ENCODE measurements at places on chromosomes 11 and 22.
A peak's percentile ranks its signal among the peaks of the same experiment; 100 is the strongest.

DNA sequence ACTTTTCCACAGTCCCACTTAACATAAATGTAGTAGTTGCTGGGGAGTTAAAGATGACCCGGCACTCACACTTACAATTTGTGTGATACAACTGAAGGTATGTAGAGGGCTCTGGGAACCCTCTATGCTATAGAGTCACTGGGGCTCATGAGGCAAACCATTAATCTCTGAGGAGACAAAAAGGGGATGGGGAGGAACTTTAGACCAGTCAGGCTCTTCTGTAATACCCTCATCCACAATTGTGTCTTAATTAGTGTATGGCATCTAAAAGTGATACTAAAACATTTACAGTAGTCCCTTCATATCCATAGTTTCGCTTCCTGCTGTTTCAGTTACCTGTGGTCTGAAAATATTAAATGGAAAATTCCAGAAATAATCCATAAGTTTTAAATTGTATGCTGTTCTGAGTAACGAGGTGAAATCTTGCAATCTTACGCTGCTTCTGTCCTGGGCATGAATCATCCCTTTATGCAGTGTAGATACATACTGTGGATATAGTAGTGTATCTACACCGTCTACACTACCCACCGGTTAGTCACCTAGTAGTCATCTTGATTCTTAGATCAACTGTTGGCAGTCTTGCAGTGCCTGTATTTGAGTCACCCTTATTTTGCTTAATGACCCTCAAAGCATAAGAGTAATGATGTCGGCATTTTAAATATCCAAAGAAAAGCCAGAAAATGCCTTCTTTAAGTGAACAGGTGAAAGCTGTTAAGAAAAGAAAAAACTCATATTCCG, 12.2 kb downstream of the CBL start:
- H3K27me3 ChIP-seq: no peaks in the 10 kb centered on the region
- H3K36me3 ChIP-seq: peaks cover 1% of the 10 kb centered on the region
- no peak for DNase-seq
- no peak overlapping the region for H3K27ac ChIP-seq
- no peak overlapping the region for H3K4me3 ChIP-seq
- H3K4me1 ChIP-seq: peaks cover 6% of the 10 kb centered on the region

DNA sequence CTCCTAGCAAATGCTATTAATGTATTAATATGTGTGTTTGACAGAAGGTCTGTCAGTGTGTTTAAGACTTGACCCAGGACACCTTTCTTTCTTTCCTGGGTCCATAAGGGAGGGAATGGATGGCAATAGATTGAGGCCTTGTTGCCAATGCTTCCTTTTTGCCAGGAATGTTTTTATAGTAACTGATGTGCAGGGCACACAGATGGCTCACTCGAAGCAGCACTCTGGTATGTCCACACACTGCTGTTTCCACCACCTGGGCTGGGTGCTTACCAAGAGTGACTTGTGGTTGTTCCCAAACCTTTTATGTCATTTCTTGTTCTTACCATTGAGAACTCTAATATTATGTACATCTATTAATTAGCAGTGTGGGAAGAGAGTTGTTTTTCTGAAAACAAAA, 396.9 kb upstream of the SYN3 start:
- no peaks in the 10 kb centered on the region for H3K4me1 ChIP-seq
- no peaks in the 10 kb centered on the region for H3K27me3 ChIP-seq
- DNase-seq: no peak
- H3K36me3 ChIP-seq: no peaks in the 10 kb centered on the region

- DNase-seq: no peak
- H3K27me3 ChIP-seq: no peaks in the 10 kb centered on the region
- H3K4me3 ChIP-seq: no peak overlapping the region
Measured at GRCh38 chr11:76568139-76568538, 102.4 kb downstream of the LRRC32 start.

- peaks cover 66% of the 10 kb centered on the region for H3K4me1 ChIP-seq
- H3K27ac ChIP-seq: peak overlapping the region; percentile 97
Measured at GRCh38 chr22:31244046-31244942, 32.2 kb downstream of the LIMK2 start.

DNA sequence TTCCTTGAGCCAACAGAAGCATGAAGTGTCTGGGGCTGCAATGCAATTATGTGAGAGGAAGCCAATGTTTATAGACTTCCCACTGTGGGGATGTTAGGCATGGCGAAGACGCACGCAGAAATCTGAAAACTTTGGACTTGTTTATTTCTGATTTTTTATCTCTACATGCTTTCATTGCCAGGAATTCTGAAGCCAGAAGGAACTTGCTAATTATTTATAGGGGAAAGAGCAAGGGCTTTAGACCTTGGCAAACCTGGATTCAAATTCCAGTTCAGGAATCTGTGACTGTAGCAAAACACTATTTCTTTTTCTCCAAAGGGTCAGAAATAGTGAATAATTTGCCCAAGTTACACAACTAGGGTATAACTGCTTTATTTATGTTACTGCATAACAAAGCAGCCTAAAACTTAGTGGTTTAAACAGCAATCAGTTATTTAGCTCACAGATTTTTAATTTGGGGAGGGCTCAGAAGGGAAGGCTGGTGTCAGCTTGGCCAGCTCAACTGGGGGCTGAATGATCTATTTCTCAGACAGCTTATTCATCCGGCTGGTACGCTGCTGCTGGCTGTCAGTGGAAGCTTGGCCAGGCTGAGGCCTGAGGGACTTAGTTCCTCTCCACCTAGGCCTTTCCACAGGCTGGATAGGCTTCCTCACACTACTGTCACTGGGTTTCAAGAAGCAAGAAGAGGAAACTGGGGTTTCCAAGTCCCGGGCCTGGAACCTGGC, 1.9 kb upstream of the OR6Q1 start:
- no peaks in the 10 kb centered on the region for H3K36me3 ChIP-seq
- no peaks in the 10 kb centered on the region for H3K27me3 ChIP-seq
- no peaks in the 10 kb centered on the region for H3K4me1 ChIP-seq
- no peak for DNase-seq

GRCh38 chr11:95364324-95365295, 133.6 kb upstream of the SESN3 start:
- no peaks in the 10 kb centered on the region for H3K36me3 ChIP-seq
- DNase-seq: no peak
- H3K4me3 ChIP-seq: no peak overlapping the region
- H3K27me3 ChIP-seq: no peaks in the 10 kb centered on the region
- H3K4me1 ChIP-seq: peaks cover 21% of the 10 kb centered on the region

- no peak for DNase-seq
- H3K36me3 ChIP-seq: no peaks in the 10 kb centered on the region
- H3K4me3 ChIP-seq: no peak overlapping the region
- H3K27me3 ChIP-seq: no peaks in the 10 kb centered on the region
- no peak overlapping the region for H3K27ac ChIP-seq
Measured at GRCh38 chr11:61110255-61111049, 8.2 kb downstream of the CD5 start.

DNA sequence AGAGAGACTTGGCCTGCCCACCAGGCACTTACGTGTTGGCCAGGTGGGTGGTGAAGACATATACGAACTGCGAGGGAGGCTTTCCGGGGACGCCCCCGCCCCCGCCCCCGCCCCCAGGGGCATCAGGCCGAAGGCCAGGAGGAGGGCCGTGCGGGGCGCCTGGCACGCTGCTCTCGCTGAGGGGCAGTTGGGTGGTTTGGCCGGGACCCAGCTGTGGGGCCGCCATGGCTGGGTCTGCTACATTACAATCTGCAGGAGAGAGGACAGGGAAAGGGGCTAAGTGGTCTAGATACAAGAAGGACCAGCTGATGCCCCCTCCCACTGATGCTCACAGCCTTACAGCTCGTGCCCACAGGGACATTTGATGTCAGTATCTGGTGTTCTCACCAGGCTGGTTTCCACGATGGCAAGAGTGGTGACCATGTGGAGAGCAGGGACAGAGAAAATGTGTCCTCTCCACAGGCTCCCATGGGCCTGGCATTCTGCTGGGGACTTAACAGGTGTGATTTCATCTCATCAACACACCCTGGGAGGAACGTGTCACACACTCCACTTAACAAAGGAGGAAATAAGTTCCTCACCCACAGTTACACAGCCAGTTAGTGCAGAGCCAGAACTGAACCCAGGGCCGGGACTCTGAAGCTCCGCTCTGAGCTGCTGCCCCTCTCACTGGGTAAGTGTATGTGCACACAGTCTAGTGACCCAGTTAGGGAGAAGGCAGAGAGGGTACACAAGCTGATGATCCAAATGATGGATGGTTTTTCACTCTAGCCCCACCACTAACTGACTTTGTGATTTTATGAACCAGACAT, 19.7 kb downstream of the CXCR5 start:
- peaks cover 15% of the 10 kb centered on the region for H3K4me1 ChIP-seq
- peaks cover 13% of the 10 kb centered on the region for H3K36me3 ChIP-seq
- no peak overlapping the region for H3K27ac ChIP-seq
- DNase-seq: no peak
- H3K4me3 ChIP-seq: no peak overlapping the region
- no peaks in the 10 kb centered on the region for H3K27me3 ChIP-seq

- no peaks in the 10 kb centered on the region for H3K36me3 ChIP-seq
- H3K4me1 ChIP-seq: no peaks in the 10 kb centered on the region
- no peak overlapping the region for H3K27ac ChIP-seq
- no peak for DNase-seq
- H3K27me3 ChIP-seq: peaks cover 28% of the 10 kb centered on the region
Measured at GRCh38 chr11:77029829-77030228, 4.4 kb upstream of the B3GNT6 start.

DNA sequence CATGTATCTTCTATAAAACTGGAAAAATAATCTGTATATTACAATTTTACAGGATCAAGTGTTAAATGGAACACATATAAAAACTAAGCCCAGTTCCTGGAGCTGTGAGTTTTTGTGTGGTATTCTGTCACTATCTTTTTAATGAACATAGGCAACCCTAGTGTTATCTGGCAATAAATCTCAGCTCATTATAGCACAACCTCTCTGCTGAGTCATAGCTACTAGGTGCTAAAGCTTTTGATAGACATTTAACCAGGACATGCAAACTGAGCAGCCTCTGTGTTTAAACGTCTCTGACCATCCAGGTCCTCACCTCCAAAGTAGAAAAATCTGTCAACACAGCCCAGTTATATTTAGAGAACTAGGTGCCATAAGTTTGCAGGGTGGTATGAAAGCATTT, 91.0 kb upstream of the CARD18 start:
- no peak overlapping the region for H3K27ac ChIP-seq
- no peaks in the 10 kb centered on the region for H3K27me3 ChIP-seq
- H3K4me1 ChIP-seq: peaks cover 16% of the 10 kb centered on the region
- no peak overlapping the region for H3K4me3 ChIP-seq

DNA sequence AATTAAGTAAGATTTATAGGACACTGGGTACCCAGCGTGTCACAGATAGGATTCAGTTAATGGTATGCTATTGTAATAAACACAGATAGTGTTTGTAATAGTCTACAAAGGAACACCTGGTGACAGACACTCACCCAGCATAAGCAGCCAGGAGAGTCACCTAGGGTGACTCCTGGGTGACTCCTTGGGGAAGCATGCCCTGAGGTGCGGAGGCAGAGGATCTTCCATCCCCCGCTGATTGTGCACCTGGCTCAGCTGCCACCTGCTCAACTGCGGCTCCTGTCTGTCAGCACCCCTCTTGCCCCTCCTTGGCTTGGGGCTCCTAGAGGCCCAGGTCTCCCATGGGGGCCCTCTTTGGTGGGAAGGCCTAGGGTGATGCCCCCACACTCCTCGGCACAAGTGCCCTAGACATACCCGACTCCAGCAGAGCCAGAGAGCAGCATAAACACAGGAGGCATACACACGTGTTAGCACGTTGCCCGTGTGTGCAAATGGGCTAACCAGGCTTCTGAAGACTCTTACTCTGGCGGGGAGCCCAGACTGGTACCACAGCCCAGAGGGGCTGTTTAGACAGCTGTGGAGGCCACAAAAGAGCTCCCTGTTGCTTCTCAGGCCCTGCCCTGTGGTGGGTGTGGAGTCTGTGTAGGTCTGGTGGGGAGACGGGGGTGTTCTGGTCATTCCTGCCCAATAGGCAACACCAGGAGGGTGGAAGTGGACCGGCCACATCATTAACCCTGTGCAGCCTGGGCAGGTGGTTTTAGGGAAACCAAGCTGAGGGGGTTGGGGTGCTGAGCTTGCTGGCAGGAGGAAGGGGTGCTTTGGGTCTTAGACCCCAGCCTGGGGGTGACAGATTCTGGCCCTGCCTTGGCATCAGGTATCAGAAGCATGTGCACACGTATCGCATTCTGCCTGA, 3.0 kb downstream of the INPPL1 start:
- H3K4me1 ChIP-seq: peaks cover 21% of the 10 kb centered on the region
- no peaks in the 10 kb centered on the region for H3K27me3 ChIP-seq
- no peak for DNase-seq
- H3K36me3 ChIP-seq: peaks cover 19% of the 10 kb centered on the region

- H3K27me3 ChIP-seq: no peaks in the 10 kb centered on the region
- H3K36me3 ChIP-seq: peaks cover 3% of the 10 kb centered on the region
- peaks cover 12% of the 10 kb centered on the region for H3K4me1 ChIP-seq
- DNase-seq: no peak
Measured at GRCh38 chr11:117891362-117891761, 14.9 kb upstream of the FXYD6 start.

DNA sequence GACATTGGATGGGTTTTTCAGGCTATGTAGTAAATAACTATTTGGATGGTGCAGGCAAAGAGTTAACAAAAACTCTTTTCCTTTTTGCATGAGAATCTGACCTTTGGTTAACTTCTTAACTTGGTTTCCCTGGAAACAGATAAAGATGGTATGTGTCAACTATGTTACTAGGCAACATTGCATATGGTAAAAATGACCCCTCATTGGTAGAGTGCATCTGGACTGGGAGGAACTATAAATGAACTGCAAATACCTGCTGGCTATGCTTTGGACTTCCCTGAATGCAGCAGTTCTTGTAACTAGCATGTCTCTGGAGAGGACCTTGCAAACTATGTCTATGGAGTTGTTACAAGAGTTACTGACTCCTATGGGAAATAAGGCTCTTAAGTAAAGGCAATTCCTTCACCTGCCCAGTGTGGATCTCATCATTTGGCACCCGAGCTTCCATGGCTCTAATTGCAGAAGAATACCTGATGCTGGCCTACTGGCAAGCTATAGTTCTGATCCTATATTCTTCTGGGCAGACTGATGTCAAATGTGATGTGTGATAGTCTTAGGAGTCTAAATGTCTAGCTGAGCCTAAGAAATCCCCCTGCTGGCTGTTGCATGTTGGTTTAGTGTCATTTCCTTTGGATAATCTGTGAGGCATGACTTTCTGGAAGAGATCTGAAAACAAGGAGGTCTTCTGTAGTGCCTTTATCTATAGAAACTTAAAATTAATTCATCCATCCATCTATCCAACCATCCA, 126.7 kb upstream of the MTMR2 start:
- no peak overlapping the region for H3K4me3 ChIP-seq
- H3K4me1 ChIP-seq: peaks cover 80% of the 10 kb centered on the region
- no peaks in the 10 kb centered on the region for H3K27me3 ChIP-seq
- no peaks in the 10 kb centered on the region for H3K36me3 ChIP-seq

DNA sequence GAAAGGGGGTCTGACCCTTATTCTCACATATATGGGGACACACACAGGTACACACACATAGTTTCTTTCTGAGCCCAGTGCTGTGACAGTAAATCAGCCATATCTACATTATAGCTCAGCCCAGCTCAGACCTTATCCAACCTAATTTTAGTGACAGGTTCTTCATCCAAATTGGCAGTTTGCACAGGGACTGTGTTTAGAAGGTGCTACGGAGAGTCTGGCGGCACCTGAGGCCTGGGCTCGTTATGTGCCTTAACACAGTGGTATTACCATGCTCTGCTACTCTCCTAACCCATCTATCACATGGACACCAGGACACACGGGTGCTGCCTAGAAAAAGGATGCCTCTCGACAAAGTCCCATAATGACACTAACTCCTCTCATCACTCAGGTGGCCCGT, 109.3 kb downstream of the GALNT18 start:
- H3K27ac ChIP-seq: no peak overlapping the region
- H3K36me3 ChIP-seq: no peaks in the 10 kb centered on the region
- H3K27me3 ChIP-seq: peaks cover 15% of the 10 kb centered on the region
- no peaks in the 10 kb centered on the region for H3K4me1 ChIP-seq
- no peak overlapping the region for H3K4me3 ChIP-seq

GRCh38 chr22:20226077-20226716, 41.9 kb downstream of the RTN4R start:
- no peaks in the 10 kb centered on the region for H3K27me3 ChIP-seq
- no peak overlapping the region for H3K27ac ChIP-seq
- DNase-seq: no peak
- H3K36me3 ChIP-seq: no peaks in the 10 kb centered on the region
- peaks cover 6% of the 10 kb centered on the region for H3K4me1 ChIP-seq
